Stimulated activated CD4-positive, alpha-beta T cell treated with anti-CD3 and anti-CD28 coated beads, Interleukin-1b, Interleukin-23, amount 100 ng/mL, for 1 hour (primary cell): ENCODE measurements at places on chromosomes 16 and 17.

GRCh38 chr16:31382485-31383161, 10.5 kb upstream of the ITGAD start:
- DNase-seq: peak; percentile 10

- DNase-seq: no peak
These were observed 4.2 kb downstream of the ZNF843 start for GRCh38 chr16:31438414-31438813.

GRCh38 chr16:8998108-8998507, 34.4 kb upstream of the USP7 start:
- DNase-seq: no peak

GRCh38 chr16:85753976-85754375, 3.1 kb upstream of the C16orf74 start:
- DNase-seq: no peak

GRCh38 chr16:80034469-80034826, 433.9 kb upstream of the MAF start:
- DNase-seq: no peak

DNA sequence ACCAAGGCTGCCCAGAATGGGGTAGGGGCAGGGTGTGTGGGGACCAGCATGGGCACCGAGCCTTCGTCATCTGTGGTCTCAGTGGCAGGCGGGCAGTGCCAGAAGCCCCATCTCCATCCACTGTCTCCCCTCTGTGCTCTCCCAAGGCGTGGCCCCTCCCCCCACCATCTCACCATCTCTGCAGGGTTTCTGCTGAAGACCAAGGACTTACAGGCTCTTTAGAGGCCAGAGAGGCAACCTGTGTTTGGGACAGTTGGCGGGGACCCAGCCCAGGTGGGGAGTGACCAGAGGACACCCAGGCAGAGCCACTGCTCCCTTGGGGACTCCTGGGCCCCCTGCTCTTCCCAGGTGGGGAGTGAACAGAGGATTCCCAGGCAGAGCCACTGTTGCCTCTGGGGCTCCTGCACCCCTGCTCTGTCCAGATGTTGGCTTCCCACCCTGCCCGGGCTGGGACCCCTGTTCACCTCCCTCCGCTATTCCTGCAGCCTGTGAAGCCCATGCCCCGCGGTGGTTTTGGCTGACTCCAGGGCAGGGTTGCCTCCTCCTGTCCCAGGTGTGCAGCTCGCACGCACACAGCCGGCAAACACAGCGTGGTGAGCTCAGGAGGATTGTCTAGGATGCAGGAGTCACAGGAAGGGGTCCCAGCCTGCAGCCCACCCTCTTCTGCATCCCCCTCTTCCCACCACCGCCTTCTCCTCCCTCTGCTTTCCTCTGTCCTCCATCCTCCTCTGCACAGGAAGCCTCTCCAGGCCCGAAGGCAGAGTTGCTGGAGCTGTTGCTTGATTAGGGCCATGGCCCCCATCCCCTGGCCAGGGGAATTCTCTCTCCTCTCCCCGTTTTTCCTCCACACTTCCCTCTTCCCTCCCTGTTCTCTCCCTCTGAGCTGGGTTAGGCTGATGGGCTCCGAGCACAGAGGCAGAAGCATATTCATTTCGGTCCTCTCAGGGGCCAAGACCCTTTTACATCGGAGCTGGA, 45.0 kb downstream of the SLC7A5 start:
- no peak for DNase-seq

GRCh38 chr17:732902-733720, 715 bp downstream of the TLCD3A start:
- no peak for DNase-seq

DNA sequence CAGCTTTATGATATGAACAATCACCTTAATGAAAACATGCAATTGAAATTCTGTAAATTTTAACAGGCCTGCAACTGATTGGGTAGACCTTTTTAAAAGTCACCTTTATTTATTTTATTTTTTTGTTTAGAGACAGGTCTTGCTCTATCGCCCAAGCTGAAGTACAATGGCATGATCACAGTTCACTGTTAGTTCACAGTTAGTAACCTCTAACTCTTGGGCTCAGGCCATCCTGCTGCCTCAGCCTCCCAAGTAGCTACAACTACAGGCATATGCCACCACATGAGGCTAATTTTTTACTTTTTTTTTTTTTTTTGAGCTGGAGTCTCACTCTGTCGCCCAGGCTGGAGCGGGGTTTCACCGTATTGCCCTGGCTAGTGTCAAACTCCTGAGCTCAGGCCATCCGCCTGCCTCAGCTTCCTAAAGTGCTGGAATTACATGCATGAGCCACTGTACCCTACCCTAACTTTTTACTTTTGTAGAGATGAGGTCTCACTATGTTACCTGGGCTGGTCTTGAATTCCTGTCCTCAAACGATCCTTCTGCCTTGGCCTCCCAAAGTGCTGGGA, 28.0 kb downstream of the AP1G1 start:
- DNase-seq: no peak

DNA sequence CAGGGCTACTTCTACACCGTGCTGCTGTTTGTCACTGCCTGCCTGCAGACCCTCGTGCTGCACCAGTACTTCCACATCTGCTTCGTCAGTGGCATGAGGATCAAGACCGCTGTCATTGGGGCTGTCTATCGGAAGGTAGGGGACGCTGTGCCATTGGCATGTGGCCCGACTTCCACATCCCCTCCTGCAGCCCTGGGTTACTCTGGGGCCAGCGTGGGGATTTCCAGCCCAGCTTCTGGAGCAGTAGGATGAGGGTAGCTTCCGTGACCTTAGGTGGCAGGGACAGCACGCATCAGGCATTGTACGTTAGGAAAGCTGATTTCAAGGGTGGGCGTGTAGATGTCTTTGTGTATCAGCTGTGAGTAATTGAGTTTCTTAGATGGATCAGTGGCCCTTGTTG, 96.5 kb downstream of the ABCC1 start:
- DNase-seq: no peak

- DNase-seq: no peak
These were observed 14.5 kb downstream of the PSKH1 start for GRCh38 chr16:67907397-67908180.

GRCh38 chr17:74920642-74921025, 2.4 kb downstream of the USH1G start:
- DNase-seq: no peak

GRCh38 chr17:73546770-73547536, 97.3 kb downstream of the SDK2 start:
- no peak for DNase-seq

DNA sequence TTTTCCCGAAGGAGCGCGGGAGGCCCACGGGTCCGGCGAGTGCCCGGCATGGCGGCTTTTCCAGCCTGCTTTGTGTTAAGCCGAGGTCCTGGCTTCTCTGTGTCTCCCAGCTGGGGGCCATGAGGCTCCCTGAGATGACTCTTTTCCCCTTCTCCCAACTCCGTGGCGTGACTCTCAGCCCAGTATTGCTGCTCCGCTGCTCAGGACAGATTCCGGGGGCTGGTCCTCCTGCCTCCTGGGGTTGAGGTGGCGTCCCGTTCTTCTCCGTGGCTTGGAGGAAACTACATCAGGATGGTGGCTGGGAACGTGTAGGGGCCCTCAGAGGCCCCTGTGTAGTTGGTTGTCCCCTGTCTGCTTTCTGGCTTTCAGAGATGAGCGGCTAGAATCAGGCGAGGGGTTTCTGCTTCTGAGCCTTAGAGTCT, 951 bp downstream of the GPS1 start:
- DNase-seq: no peak

DNA sequence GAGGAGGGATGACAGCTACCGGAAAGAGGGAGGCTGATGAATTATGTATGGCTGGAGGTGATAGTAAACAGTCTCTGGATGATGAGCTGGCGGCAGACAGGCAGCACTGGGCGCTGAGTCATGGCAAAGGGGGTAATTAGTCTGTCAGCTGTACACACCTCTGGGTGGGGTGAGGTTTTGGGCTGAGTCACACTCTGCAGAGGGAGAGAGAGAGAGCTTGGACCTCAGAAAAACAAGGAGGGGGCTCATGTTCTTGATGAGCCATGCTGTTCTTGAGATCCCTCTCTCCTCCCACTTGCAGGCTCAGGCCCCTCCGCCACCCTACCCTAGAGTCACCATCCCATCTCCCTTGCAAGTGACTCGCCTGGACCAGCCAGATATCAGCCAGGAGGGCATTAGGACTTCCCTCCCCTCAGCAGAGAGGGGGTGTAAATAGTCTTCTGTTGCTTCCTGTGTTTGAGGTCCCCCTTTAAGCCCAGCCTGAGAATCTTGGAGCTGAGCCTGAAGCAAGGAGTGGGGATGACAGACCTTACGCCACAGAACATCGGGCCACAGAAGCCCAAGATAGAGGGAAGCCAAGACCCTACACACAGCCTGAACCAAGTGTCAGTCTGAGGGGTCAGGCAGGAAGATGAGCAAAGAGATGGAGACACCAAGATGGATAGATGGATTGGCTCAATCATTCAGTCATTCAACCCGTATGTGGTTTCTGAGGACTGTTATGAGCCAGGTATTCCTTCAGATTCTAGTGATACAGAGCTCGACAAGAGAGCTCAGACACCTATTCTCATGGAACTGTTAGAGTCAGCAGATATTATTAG, 383.2 kb upstream of the CCL2 start:
- DNase-seq: no peak

DNA sequence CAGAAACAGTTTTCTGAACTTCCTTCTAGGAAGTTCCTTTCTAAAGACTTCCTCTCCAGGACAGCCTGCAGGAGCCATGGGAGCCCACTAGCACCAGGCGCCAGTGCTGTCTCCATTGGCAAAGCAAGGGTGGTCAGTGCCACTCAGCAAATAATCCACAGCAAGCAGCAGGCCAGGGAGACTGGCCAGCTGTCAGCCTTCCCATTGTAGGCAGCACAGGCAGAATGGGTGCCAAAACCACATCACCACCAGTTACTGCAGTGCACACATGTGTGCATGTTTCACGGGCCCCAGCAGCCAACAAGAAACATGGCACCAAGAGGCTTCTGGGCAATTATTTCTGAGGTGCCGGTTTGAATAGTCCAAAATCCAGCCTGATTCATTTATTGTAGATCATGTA, 26.7 kb downstream of the DNASE1 start:
- DNase-seq: no peak

- DNase-seq: no peak
These were observed 224.0 kb downstream of the IRX3 start for GRCh38 chr16:54062361-54063278.

DNA sequence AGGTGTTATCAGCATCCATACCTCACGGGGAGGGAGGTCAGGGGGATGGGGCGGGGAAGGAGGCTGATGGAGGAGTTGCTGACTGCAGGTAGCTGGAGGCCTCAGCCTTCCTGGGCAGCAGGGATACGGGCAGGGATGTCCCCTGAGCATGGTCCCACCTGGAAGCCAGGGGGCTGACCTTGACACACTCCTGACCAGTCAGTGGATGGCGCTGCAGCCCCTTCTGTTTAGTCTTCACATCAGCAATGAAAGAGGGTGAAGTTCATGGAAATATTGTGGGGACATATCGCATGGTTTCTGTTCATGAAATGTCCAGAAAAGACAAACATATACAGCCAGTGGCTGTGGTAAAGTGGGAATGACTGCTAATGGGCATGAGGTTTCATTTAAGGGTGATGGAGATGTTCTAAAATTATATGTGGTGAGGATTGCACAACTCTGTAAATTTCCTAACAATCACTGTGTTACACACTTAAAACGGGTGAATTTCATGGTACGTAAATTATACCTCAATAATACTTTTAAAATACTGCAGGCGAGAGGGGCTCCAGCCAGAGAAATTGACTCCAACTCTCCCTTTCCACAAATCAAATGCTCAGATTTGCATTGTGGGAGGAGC, 489.6 kb downstream of the CDH13 start:
- no peak for DNase-seq

DNA sequence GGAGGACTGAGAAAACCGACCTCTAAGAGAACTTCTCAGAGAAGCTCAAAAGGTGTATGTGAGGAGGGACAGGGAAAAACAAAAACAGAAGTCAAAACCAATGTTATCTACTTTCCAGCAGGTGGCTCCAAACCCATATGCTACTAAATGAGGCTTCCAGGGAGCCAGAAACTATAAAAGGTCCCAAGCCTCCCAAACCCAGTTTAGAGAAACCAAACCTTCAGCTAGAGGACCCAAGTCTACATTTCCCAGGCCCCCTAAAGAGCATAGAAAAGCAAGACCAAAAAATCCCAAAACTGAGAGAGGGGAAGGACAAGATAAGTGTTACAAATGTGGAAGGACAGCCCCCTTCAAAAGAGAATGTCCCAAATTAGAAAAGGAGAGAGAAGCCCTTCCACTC, 3.7 kb downstream of the HPR start:
- no peak for DNase-seq

DNA sequence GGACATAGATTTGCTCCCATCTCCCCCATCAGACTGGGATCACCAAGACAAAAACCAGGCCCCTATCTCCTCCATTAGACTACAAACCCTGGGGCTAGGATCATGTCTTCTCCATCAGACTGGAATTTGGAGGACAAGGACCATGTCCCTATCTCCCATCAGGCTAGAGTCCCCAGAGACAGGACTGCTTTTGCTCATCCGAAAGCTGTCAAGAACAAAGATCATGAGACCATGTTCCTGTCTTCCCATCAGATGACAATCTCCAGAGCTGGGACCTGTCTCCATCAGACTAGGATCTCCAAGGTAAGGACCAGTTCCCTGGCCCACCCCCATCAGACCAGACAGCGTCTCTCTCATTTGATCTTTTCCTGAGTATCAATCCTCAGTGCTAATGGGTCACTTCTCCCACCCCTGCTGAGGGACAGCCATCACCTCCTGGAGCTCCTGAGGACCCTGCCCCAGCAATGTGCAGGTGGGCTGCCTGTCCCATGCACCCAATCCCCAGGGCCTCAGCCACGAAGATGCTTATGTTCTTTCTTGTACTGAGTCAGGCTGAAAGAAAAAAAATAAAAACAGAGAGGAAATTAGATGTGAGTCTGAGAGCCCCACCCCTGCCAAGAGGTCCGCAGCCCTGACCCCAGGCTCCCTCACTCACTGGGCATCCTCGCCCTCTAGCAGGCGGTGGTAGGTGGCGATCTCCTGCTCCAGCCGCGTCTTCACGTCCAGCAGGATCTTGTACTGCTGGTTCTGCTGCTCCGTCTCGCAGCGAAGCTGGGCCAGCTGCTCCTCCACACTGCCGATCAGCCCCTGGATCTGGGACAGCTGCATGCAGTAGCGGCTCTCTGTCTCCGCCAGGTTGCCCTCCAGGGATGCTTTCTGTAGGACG, 90.3 kb downstream of the GOSR1 start:
- no peak for DNase-seq

- no peak for DNase-seq
These were observed 8.3 kb downstream of the TFAP4 start for GRCh38 chr16:4264546-4264945.

DNA sequence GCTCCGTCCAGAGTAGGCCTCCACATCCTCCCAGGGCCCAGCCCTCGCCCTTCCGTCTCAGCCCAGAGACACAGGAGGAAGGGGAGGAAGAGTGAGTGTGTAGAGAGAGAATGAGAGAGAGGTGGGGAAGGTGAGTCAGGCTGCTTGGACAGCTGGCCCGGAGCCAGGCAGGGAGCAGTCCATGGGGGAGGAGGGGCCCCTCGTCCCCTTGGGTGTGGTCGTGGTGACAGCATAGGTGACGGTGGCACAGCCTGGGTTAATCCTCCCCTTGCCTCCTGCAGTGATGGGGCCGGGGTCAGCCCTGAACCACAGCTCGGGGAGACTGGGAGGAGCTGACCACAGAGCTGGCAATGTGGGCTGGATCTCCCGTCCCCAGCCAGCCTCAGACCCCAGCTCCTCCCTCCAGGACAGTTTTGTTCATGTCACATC, 36.5 kb downstream of the FA2H start:
- DNase-seq: no peak

GRCh38 chr16:14483819-14484385, 146.2 kb downstream of the PARN start:
- no peak for DNase-seq
